Esophagus muscularis mucosa (tissue), 4 donors: ENCODE measurements at places on chromosomes 3 and 15. TPM values are rescaled to one million over a fixed set of nuclear protein-coding genes. Genes with fewer than 3 reads are reported as not detected.

DNA sequence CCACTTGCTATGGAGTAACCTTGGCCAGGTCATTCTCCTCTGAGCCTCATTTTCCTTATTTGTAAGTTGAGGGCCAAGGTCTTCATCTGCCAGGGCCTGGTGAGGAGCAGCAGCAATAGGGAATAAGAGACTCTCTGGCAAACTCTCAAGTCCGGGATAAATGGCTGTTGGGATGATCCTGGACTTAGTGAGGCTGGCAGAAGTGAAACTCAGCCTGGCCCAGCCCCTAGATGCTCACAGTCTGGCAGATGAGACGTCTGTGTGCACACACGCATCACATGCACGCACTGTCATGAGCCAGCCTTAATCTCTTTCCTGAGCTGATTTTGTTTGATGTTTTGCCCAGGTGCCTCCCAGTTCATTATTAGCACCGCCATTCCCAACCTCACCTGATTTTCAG is 26.8 kb downstream of the SLC6A6 start:
- H3K27me3 ChIP-seq, result no peaks in the 10 kb centered on the region
- no peak overlapping the region for H3K4me3 ChIP-seq
- no peak for DNase-seq
- H3K4me1 ChIP-seq, result peaks cover 81% of the 10 kb centered on the region
- H3K27ac ChIP-seq, result no peak overlapping the region

DNA sequence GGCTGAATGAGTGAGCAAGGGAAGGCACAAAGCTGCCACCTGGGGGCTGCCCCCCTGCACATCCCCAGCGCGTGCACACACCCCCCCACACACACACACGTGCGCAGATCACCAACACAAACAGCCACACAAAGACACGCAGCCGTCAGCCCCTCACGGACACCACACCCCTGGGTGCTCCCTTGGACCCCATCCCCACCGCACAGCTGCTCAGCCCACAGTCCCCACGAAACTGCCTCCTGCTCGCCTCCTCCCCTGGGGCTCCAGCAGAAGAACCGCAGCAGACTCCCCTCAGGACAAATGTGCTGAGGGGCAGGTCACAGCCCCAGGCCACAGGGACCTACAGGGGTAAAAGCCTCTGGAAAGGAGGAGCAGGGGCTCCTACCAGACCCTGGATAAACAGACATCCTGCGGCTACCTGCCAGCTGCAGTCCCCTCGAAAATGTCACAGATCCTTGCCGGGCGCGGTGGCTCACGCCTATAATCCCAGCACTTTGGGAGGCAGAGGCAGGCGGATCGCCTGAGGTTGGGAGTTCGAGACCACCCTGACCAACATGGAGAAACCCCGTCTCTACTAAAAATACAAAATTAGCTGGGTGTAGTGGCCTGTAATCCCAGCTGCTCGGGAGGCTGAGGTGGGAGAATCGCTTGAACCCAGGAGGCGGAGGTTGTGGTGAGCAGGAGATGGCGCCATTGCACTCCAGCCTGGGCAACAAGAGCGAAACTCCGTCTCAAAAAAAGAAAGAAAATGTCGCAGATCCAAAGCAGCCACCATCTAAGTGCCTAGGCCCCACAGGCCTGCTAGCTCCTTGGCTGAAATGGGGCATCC is 6.5 kb downstream of the TWF2 start:
- DNase-seq, result no peak
- peaks cover 74% of the 10 kb centered on the region for H3K36me3 ChIP-seq
- no peak overlapping the region for H3K27ac ChIP-seq
- H3K4me1 ChIP-seq, result peaks cover 61% of the 10 kb centered on the region
- no peaks in the 10 kb centered on the region for H3K27me3 ChIP-seq

- H3K27me3 ChIP-seq, result no peaks in the 10 kb centered on the region
- H3K4me3 ChIP-seq, result no peak overlapping the region
- H3K27ac ChIP-seq, result no peak overlapping the region
- no peaks in the 10 kb centered on the region for H3K36me3 ChIP-seq
These were observed 739.2 kb upstream of the NR2F2 start for GRCh38 chr15:95591270-95591669.

The PLEKHO2 gene
- 46.1 TPM for total RNA-seq

The IQCH gene
- 1.7 TPM for total RNA-seq

GRCh38 chr3:140686128-140686527 is 8.3 kb downstream of the TRIM42 start:
- H3K27ac ChIP-seq, result no peak overlapping the region
- DNase-seq, result no peak
- no peaks in the 10 kb centered on the region for H3K4me1 ChIP-seq
- no peaks in the 10 kb centered on the region for H3K36me3 ChIP-seq
- H3K4me3 ChIP-seq, result no peak overlapping the region

The GOLGA8H gene
- total RNA-seq, result 1.1 TPM

The NCKIPSD gene
- 34.6 TPM for total RNA-seq

- no peak for DNase-seq
- no peaks in the 10 kb centered on the region for H3K36me3 ChIP-seq
- no peaks in the 10 kb centered on the region for H3K4me1 ChIP-seq
- H3K27ac ChIP-seq, result no peak overlapping the region
- H3K4me3 ChIP-seq, result no peak overlapping the region
- no peaks in the 10 kb centered on the region for H3K27me3 ChIP-seq
These were observed 591.6 kb upstream of the AGTR1 start for GRCh38 chr3:148106062-148106461.

DNA sequence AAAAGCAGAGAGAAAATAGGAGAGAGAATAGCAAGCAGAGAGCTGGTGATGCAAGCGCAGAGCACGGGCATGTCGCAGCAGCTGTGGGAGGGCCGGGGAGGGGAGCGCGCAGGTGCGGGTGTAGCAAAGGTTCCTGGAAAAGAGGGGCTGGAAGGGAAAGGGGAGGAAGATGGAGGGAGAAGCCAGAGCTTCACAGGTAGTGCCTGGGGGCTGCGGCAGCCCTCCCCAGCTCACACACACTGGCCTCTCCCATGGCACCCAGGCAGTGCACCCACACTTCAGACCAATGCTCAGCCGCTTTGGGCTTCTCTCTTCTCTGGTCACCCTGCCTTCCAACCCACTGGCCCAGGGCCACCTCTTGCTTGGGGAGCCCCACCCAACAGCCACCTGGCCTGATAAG is 72.1 kb downstream of the ADAMTS7 start:
- H3K27me3 ChIP-seq, result peaks cover 12% of the 10 kb centered on the region
- peaks cover 5% of the 10 kb centered on the region for H3K4me1 ChIP-seq
- H3K27ac ChIP-seq, result no peak overlapping the region
- no peak overlapping the region for H3K4me3 ChIP-seq
- DNase-seq, result no peak
